Smooth muscle cell of the coronary artery (primary cell): ENCODE measurements at places on chromosomes 1 and 21. TPM values are rescaled to one million over a fixed set of nuclear protein-coding genes. Genes with fewer than 3 reads are reported as not detected.

RSPH1 gene
- 0.12 TPM in 1 of 2 replicates, not detected in the other for total RNA-seq

CD164L2 gene
- not detected in 2 replicates for total RNA-seq

PTGFRN gene
- total RNA-seq: 109 and 110 TPM in 2 replicates

FCGR1A gene
- 0.08 TPM in 1 of 2 replicates, not detected in the other for total RNA-seq

FLG2 gene
- total RNA-seq: not detected in 2 replicates

HSF2BP gene
- total RNA-seq: 2.0 TPM in 1 of 2 replicates, not detected in the other

CFHR2 gene
- total RNA-seq: not detected in 2 replicates

SPATA17 gene
- 0.45 and 1.4 TPM in 2 replicates for total RNA-seq

FALEC gene
- total RNA-seq: 0.23 and 0.70 TPM in 2 replicates
